Choroid plexus epithelial cell (primary cell): ENCODE measurements at places on chromosomes 6 and 20.

DNA sequence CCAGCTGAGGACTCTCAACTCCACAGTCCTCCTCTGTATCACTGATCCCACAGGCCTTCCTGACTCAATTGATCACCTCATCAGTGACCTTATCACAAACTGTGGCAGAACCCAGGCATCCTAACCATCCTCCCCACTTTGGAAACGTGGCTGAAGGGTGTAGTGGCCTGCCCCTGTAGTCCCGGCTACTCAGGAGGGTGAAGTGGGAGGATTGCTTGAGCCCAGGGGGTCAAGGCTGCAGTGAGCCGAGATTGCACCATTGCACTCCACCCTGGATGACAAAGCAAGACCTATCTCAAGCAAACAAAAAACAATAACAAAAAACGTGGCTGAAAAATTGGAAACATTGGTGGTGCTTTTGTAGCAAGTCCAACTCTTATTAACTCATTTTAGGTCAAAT is 203.4 kb upstream of the ZNF217 start:
- no peak for DNase-seq

DNA sequence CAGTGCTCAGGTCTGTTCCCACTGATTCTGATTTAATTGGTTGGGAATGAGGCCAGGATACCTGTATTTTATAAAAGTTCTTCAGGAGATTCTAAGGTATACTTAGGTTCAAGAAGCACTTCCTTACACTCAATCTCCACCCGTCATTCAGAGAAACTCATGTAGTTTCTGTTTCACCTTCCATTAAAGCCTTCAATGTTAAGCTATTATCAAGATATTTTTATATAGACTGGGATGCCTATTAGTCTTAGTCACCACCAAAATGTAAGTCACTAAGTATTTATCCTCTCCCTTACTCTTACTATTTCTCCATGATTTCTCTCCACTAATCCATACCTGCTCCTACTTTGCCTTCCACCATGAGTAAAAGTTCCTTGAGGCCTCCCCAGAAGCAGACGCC is 38.1 kb upstream of the GCLC start:
- DNase-seq: peak; percentile 16

DNA sequence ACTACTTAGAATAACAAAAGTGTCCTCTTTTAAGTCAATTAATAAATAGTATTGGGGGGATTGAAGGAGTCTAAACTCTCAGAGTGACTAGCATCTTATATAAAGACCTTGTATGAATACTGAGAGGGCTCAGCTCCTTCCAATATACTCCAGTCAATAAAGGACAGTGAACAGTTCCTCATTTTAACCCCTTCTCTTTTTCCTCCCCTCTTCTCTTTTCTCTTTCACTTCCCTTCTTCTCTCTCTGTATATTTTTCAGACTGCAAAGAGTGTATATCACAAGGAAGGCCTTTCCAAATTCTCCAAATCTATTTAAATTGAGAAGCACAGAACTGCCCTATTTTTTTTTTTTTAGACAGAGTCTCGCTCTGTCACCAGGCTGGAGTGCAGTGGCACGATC is 99.5 kb downstream of the CD164 start:
- DNase-seq: no peak

GRCh38 chr6:35128042-35128441 is 13.1 kb downstream of the TCP11 start:
- DNase-seq: no peak

DNA sequence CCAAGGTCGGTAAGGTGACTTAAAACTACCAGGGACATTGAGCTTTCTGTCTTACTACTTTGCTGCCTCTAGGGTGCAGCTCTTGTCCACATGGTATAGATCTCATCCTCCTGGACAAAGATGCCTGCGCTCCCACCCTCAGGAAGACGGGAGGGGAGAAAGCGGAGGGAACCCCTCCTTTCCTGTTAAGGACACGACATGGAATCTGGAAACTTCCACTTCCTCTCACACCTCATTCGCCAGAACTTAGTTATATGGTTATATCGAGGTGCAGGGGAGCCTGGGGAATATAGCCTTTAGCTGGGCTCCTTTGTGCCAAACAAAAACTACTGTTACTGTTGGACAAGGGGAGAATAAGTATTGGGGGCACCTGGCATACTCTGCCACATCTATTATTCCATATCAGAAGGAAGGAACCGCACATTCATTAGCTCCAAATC is 224.3 kb upstream of the TSHZ2 start:
- no peak for DNase-seq

DNA sequence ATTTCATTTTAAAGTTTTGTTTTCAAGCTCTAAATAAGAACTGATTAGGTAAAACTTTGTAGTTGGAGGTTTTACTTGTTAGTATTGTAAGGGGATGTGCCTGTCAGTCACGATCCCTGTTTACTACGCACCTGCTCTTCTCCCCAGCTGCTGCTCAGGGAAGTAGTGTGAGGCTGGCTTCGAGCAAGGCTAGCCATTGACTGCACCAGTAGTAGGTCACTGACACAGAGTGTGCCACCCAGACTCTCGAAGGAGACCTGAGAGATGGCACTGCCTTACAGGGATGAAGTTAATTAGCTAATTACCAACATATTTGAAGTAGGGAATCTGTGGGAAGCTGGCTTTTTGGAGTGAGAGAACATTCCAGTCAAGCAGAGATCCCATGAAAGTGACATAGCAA is 89.2 kb downstream of the DNAH8 start:
- DNase-seq: no peak

- no peak for DNase-seq
Observed at GRCh38 chr6:160131636-160132296, 10.2 kb downstream of the SLC22A1 start.

GRCh38 chr6:2209226-2209809 is 36.1 kb downstream of the GMDS start:
- peak; percentile 60 for DNase-seq

GRCh38 chr20:25254986-25255680 is 7.2 kb downstream of the PYGB start:
- DNase-seq: no peak

DNA sequence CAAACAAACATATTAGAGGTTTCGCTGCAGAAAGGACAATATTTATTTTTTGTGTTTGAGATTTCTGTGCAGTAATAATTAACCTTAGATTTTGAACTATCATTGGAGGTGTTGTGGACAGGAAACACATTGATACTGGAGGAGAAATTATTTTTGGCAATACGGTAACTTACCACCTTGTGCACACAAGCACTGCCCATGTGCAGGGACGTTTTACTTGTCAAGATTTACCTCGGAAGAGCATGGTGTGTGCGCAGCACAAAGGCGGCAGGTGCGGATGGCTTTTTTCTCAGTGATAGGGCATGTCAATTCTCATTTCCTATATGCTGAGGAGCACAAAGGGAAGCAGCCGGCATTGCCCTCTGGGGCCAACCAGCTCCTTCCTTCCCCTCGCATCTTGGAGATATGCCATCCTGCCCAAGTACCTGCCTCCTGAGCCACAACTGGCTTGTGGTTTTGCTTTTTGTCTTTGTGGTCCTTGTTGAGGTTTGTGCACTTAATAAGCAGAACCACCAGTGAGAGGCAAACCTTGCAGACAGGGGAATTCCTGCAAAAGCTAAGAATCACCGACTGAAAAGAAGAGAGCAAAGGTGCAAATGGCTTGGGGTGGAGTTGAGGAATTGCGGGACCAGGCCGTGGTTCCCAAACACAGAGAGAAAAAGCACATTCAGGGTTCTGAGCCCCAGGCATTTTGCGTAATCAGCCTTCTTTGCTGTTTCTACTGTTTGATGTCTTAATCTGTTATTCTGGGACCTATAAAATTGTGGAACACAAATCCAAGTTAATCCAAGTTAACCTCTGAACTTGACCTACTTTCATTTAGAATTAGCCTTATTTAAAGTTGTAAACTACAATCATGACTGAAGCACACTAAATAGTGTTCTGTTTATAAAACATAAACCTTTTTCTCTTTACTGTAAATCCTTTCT is 21.9 kb downstream of the SAMD5 start:
- no peak for DNase-seq

- no peak for DNase-seq
Observed at GRCh38 chr6:128337619-128338018, 182.8 kb downstream of the PTPRK start.

DNA sequence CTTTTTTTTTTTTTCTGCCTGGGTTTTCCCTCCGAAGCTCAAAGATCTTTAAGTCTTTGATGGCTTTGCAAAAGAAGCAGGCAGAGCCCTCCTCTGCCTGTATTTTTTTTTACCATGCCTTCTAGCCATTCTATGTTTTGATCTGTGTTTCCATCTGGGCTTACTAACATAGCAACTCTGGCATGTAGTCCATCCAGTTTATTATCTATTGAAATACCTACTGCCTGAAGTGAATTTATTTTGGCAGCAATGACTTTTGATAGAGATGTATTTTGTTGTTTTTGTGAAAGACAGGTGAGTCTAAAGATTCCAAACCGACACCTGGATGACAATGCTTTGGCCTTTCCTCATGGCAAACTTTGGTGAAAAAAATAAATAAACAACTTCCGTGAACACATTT is 1157.7 kb upstream of the MAP3K7 start:
- DNase-seq: no peak

DNA sequence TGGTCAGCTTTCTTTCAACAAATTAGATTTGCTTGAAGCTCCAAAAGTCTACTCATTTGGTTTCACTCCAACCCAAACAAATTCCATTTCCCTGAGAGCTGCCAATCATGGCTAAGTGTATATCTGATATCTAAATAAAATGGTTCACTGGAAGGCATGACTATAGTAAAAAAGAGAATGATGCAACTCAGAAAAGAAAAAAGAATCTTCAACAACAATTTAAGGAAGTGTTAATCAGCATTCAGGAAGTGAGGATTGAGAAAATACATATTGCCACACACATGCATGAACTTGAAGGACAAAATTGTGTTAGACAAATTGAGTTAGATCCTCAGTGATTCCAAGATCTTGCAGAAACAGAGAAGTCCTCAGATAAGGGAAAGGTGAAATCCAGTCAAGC is 972.9 kb upstream of the FLRT3 start:
- DNase-seq: peak; percentile 34

DNA sequence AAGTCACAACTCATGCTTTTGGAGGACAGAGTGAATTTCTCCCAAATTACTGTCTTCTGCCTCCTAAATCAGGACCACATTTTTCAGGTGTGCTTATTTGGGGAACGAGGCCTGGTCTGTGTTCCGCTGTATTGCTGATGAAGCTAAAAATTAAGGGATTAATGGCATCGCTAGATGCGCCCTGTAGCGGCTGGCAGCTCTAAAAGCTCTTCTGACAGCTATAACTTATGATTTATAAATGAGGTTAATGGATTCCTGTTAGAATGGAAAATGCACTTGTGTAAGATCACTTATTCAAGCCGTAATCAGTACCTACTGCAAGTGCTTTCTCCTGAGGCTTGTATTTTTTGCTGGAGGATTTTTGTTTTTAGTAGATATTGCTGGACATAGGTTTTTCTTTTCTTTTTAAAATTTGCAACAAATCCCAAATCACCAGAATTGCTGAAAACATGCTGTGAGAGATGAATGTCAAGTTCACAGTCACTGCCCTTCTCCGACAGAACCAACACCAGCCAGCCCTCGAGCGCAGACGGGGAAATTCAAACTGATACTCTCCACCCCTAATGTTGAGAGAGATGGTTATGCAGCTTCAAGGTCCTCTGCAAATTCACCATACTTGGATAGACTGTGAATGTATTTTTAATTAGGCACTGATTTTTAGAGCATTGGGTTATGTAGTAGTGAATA is 49.1 kb downstream of the AKAP12 start:
- no peak for DNase-seq
